Stimulated activated CD8-positive, alpha-beta memory T cell treated with anti-CD3 and anti-CD28 coated beads, Interleukin-15, amount 100 ng/mL, for 48 hours (primary cell): ENCODE measurements at places on chromosomes 11 and 22.

- no peak for DNase-seq
Measured at GRCh38 chr11:13859892-13860291, 102.6 kb upstream of the SPON1 start.

GRCh38 chr11:75323609-75324008, 27.9 kb downstream of the ARRB1 start:
- no peak for DNase-seq

GRCh38 chr11:132957881-132958280, 574.4 kb downstream of the OPCML start:
- no peak for DNase-seq

GRCh38 chr11:5923427-5923776, 18.6 kb upstream of the OR56A3 start:
- DNase-seq = no peak

GRCh38 chr22:46788441-46789172, 26.2 kb downstream of the TBC1D22A start:
- no peak for DNase-seq

- DNase-seq = no peak
Measured at GRCh38 chr11:33377412-33378370, 120.5 kb downstream of the HIPK3 start.

DNA sequence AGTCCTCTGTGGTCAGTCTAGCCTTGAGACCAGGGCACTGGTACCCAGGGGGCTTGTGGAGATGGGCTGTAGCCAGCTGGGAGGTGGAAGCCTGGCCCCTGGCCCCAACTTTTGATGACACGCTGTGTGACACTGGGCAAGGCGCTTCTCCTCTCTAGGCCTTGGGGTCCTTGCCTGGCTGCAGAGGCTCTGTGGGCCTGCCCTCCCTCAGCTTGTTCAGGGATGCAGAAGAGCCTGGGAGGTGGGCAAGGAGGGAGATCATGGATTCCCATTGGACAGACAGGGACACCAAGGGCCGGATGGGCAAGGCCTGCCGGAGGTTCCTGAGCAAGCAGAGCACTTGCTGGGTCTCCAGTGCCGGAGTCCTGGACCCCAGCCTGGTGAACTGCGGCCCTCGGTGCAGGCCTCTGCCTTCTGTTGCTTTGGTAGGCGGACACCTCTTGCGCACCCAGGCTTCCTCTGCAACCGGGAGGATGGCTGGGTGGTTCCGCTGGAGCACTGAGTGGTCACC, 1.3 kb upstream of the PPP2R5B start:
- DNase-seq = no peak

DNA sequence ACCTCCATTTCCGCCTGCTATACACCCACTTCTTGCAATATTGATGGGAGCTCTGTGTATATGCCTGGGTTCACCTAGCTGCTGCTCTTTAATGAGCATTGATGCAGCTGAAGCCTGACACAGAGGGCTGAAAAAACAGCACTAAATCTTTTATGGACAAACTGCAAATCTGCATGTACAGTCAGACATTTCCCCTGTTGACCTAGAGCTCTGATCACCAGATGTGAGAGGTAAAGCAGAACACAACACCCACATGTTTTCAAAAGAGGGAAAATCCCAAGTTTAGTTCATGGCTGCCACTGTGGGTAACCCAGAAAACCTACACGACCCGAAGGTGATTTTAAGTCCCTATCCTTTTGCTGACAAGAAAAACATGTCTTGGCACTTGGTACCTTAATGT, 303.0 kb upstream of the PITPNB start:
- no peak for DNase-seq

DNA sequence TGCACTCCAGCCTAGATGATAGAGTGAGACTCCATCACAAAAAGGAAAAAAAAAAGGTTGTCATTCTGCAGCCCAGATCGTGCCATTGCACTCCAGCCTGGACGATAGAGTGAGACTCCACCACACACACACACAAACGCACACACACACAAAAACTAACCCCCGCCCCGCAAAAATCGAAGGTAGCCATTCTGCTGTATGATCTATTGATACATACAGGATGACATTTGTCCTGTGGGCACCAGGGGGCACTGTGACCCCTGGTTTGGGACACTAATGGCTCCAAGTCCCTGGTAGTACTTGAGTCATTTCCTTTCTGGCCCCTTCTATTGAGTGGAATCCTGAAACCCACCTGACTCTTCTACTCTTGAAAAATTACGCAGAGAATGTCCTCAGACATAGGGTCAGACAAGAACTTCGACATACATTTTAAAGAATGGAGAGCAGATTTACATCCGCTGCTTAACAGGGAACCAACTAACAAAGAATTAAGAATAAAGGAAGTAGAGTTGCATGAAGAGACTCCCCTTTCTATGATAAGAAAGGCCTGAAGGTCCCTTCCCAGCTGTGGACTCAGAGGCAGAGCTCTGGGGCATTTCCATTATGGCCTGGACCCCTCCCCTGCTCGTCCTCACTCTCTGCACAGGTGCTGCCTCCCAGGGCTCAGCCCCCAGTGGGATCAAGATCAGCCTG, 35.0 kb upstream of the PRAME start:
- peak; percentile 41 for DNase-seq

DNA sequence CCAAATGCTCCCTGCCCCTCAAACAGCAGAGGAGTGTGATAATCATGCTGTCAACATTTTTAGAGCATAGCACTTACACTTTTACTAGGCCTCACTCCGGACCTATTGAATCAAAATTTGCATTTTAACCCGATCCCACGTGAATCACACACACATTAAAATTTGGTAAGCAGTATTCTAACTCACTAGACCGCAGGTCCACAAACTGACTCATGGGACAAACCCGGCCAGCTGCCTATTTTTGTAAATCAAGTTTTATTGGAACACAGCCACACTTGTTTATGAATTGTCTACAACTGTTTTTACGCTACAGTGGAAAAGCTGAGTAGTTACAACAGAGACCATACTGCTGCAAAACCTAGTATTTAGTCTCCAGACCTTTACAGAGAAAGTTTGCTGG, 43.3 kb downstream of the SNX19 start:
- no peak for DNase-seq

DNA sequence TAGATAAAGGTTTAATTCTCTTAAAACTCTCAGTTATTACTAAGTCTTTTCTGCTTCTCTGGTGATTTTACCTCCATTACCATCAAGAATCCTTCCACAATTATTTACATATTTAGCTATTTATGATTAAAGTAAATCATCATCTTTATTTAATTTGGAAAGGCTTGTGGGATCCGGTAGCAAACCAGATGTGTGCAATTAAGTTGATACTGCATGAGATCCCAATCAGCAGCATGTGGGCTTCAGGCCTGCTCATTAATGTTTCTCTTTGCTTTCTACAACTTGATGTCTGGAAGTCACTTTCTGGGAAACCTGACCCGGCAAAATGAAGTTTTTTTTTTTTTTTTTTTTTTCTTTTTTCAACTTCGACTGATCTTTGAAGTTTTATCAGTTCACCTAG, 558.4 kb upstream of the ANO5 start:
- DNase-seq = no peak

GRCh38 chr11:118180300-118180703, 3.9 kb upstream of the SCN2B start:
- no peak for DNase-seq

- no peak for DNase-seq
Measured at GRCh38 chr11:133825666-133826065, 19.6 kb downstream of the SPATA19 start.

DNA sequence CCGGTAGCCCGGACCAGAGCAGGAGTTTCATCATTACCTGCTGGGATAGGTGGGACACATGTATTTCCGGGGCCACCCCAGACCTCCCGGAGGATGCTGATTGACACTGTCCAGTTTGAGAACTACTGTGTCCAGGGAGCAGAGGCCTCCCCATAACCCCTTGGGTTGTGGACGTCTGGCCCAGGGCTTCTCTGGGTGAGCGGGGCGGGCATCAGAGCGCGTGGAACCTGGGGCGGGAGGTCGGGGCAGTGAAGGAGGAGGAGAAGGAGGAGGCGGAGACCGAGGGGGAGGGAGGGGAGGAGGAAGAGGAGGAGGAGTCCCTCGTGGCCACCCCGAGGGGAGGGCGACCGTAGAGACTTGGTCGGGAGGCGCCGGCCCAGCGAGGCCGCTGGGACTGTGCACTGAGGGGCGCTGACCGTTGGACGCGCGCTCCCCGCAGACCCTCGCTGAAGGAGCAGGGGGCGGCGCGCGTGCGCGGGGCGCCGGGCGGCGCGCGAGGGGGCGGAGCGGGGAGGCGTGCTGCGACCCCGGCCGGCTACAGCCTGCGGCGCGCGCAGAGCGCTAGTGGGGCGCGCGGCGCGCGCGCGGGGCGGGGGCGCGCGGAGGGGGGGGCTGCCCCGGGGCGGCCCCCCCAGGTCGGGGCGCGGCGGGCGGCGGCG, at the start of gene GRK3:
GRK3 (plus strand) TSS at position 356 of the 659 bp plus-strand sequence. CDS start 366 bp downstream, outside the sequence.
- DNase-seq = peak; percentile 44
